ENCODE measurements at places on chromosomes 7 and 10.

GRCh38 chr7:17936321-17936720, 4.0 kb downstream of the SNX13 start:
- DNase-seq, result no peak

- DNase-seq, result peak; percentile 29
These were observed 14.6 kb downstream of the PALS2 start for GRCh38 chr7:24587853-24588252.

DNA sequence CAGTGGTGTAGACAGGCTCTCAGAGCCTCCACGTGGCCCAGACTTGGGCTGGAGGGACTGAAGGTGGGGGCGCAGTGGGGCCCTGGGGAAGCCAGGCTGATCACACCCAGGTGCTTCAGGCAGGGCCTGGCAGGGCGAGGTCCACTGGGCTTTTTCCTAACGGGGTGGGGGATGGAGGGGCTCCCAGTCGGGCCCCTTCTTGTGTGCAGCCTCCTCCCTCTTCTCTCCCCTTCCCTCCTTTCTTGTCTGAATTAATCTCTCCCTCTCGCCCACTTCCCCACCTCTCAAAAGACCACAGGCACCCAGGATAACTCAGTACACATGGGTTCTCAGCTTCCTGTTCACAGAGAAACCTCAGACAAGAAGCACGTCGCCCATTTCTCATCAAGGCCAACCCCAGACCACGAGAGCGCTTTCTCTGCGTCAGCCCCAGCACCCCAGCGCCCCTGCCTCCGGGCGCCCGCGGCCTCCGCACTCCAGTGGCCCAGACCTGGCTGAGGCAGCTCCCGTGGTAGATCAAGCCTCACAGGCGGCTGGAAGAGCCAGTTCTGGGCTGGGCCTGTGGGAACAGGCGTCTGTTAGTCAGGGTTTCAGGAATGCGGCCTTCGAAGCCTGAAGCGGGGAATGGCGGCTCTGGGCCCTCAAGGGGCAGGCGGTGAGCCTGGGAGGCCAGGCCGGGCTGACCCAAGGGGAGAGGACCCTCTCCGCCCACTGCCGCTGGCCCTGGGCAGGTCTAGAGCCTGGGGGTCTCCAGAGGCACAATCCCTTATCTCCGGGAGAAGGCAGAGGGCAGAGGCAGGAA, 50.6 kb downstream of the PWWP2B start:
- DNase-seq, result peak; percentile 77

- no peak for DNase-seq
These were observed 86.4 kb downstream of the AUTS2 start for GRCh38 chr7:69684369-69685292.

DNA sequence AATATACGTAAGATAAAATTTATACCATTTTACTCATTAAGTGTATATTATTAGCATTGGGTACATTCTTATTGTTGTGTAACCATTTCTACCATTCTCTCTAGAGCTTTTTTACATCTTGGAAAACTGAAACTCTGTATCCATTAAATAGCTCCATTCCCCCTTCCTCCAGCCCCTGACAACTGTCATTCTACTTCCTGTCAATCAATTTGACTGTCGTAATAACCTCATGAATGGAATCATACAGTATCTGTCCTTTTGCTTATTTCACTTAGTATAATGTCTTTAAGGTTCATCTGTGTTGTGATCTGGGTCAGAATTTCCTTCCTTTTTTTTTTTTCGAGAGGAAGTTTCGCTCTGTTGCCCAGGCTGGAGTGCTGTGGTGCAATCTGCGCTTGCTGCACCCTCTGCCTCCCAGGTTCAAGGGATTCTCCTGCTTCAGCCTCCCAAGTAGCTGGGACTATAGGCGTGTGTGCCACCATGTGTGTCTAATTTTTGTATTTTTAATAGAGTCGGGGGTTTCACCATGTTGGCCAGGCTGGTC, 15.6 kb downstream of the ZRANB1 start:
- DNase-seq, result no peak

DNA sequence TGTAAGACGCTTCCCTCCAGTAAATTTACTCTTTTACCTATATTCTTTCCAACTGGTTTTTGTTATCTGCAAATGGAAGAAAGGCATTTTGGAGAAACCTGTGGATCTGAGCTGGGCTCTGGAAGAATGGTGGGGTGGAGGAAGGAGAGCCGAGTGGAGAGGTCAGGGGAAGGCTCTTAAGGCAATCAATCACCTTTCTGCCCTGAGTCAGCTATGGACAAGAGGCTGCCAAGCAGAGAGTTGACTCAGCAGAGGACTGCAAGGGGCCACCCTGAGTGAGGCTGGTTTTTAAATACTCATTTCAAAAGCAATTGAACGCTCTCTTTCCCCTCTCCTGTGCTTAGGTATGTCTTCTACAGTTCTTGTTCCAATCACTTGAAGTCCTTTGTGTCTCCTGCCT, 81.8 kb downstream of the SPAG6 start:
- DNase-seq, result no peak

DNA sequence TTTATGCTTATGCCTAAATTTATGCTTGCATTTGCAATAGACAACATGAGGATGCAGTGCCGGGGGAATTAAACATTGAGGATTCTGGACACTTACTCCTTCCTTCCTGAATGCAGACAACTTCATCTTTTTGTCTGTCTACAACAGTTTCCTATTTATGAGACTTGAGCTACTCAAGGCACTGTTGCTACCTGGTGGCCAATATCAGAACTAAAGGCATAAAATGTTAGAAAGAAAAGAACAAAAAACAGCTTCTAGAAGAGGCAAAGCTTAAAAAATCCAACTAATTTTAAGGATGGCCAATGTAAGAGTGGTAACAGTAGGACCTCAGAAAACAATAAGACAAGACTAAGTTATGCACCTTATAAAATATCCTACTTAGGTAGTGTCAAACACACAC, 144.5 kb upstream of the PTN start:
- DNase-seq, result no peak

DNA sequence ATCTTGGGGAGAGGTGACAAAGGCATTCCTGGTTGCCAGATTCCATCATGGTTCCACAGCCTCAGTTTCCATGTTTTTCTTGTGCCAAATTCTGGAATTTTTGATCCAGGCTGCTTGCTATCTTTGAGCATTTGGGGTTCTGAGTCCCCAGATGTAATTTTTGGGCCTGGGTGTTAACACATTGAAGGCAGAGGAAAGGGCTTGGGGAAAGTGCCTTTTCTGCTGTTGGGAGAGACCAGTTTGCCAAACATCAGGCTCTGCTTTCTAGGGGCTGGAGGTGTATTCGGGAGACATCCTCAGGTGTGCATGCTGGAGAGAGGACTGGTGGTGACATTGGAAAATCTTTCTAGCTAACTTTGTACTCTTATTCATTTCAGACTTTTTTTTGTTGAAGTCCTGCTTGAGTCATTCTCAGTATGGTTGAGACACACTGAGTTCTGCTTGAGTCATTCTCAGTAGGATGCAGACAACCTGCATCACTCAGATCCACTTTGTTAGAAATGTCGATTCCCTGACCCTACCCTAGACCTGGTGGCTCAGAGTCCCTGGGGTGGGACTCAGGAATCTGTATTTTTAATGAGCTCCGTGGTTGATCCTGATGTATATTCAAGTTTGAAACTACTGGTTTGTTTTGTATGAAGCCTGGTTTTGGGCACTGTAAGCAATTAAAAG, 101.0 kb downstream of the LRMDA start:
- DNase-seq, result no peak

- no peak for DNase-seq
These were observed 383.2 kb downstream of the TCERG1L start for GRCh38 chr10:130928306-130928705.

- DNase-seq, result no peak
These were observed 166.6 kb downstream of the THSD7A start for GRCh38 chr7:11665357-11665756.
